ENCODE measurements at places on chromosomes 7 and 10. TPM values are rescaled to one million over a fixed set of nuclear protein-coding genes. Genes with fewer than 3 reads are reported as not detected.

The TAS2R41 gene
- not detected for total RNA-seq

The CDH23 gene
- 0.30 TPM for total RNA-seq

The FEZF1 gene
- total RNA-seq: not detected

The MGMT gene
- 30.5 TPM for total RNA-seq

The MUC12 gene
- total RNA-seq: 8.5 TPM

The CPXM2 gene
- 4.9 TPM for total RNA-seq

The ERCC6 gene
- total RNA-seq: 16.5 TPM

The CYP3A5 gene
- total RNA-seq: 345 TPM

The GPER1 gene
- 3.6 TPM for total RNA-seq

The ALOX5 gene
- 5.0 TPM for total RNA-seq

The IFIT1B gene
- total RNA-seq: not detected

The SFTPA1 gene
- not detected for total RNA-seq

The MTG1 gene
- total RNA-seq: 53.2 TPM

The CCDC172 gene
- not detected for total RNA-seq

The UBE2H gene
- 73.4 TPM for total RNA-seq

The IKZF1 gene
- total RNA-seq: 0.16 TPM

The EN2 gene
- total RNA-seq: not detected

The ASB15 gene
- total RNA-seq: not detected

The GALNT17 gene
- total RNA-seq: 4.3 TPM

The GJD4 gene
- 0.17 TPM for total RNA-seq

The LRRD1 gene
- 0.08 TPM for total RNA-seq

The PNLIP gene
- total RNA-seq: 0.13 TPM

The CYP3A7 gene
- total RNA-seq: 803 TPM

The COL26A1 gene
- 11.6 TPM for total RNA-seq

The ADAM8 gene
- 5.1 TPM for total RNA-seq

Data from hepatocyte (in vitro differentiated cells).